ENCODE measurements at places on chromosomes 3 and 15. TPM values are rescaled to one million over a fixed set of nuclear protein-coding genes. Genes with fewer than 3 reads are reported as not detected.

The ST3GAL6 gene
- total RNA-seq: 1.2 TPM

The CELSR3 gene
- total RNA-seq: 4.5 TPM

The ADCY5 gene
- total RNA-seq: 0.44 TPM

The LRTM1 gene
- not detected for total RNA-seq

The INKA1 gene
- total RNA-seq: 2.1 TPM

The TMEM158 gene
- 15.3 TPM for total RNA-seq

The AMOTL2 gene
- total RNA-seq: 46.2 TPM

The OR5K2 gene
- total RNA-seq: not detected

All from A549 treated with CORT108297 at 1 μM for 4 hours (cell line).